ENCODE measurements at places on chromosomes 1 and 21.

- no peak for ATAC-seq
Observed at GRCh38 chr1:81420760-81421159, 380.0 kb upstream of the ADGRL2 start.

DNA sequence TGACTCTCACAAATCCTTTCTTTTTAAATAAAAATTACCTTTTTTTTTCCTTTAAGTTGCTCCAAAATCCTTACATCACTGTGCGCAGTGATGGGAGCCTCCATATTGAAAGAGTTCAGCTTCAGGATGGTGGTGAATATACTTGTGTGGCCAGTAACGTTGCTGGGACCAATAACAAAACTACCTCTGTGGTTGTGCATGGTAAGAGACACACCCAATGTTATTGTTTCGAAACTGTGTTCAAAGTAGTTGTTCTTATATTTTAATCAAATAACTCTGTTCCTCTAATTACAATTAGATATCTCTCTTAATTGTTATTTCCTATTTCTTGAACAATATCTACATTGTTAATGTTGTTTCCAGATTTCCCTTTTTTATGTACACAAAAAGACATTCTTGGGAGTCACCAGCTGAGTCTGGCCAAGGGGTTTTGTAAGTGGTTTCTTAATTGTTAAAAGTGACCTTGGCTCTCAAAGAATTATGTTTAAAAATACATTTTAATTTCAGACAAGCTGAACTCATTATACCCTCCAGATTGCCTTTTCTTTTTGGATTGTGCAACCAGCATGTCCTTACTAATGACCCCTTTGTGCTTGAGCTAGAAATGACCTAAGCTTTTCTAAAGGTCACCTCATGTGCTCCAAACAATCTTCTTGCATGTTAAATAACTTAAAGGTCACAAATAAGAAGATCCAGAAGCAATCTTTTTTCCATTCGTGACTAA lies 250.1 kb downstream of the HMCN1 start:
- no peak for ATAC-seq

DNA sequence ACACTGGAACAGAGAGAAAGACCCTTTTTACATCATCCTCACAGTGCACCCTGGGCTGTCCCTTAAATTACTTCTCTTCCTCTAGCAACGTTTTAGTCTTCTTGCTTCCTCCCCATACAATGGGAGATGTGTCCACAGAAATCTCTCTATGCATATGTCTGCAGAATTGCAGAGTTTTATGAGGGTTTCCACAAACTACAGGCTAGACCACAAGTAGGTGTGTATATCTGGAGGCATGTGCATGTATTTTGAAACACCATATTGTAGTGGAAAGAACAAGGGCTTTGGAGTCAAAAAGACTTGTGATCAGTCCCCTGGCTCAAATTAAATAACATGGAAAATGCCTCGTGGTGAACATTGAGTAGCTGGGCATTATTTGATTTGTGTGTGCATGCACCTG lies 121.3 kb upstream of the IPO9 start:
- ATAC-seq: no peak

DNA sequence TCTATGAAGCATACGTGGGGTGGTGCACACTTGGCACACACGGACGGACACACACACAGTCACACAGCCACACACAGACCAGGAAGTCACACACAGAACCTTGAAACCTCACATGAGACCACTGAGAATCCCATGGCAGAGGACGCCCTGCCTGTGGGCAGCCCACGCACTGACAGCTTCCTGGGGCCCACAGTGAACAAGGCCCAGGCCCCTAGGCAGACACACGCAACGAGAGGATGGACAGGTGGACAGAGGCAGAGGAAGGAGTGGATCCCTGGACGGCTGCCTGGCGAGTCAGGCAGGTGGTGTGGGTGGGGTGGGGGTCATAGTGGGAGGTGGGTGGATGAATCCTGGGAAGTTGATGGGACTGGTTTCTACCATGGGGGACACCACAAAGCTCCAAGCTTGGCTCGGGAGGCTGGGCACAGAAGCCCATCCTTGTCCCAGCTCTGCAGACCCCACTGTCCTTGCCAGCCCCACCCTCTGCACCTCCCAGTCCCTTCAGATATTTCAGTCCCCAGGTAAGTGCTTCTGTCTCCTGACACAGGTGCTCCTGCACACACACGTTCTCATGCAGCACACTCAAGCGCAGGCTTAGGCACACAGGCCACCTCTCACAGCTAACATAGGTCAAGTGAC lies 49.1 kb downstream of the WNT9A start:
- no peak for ATAC-seq

DNA sequence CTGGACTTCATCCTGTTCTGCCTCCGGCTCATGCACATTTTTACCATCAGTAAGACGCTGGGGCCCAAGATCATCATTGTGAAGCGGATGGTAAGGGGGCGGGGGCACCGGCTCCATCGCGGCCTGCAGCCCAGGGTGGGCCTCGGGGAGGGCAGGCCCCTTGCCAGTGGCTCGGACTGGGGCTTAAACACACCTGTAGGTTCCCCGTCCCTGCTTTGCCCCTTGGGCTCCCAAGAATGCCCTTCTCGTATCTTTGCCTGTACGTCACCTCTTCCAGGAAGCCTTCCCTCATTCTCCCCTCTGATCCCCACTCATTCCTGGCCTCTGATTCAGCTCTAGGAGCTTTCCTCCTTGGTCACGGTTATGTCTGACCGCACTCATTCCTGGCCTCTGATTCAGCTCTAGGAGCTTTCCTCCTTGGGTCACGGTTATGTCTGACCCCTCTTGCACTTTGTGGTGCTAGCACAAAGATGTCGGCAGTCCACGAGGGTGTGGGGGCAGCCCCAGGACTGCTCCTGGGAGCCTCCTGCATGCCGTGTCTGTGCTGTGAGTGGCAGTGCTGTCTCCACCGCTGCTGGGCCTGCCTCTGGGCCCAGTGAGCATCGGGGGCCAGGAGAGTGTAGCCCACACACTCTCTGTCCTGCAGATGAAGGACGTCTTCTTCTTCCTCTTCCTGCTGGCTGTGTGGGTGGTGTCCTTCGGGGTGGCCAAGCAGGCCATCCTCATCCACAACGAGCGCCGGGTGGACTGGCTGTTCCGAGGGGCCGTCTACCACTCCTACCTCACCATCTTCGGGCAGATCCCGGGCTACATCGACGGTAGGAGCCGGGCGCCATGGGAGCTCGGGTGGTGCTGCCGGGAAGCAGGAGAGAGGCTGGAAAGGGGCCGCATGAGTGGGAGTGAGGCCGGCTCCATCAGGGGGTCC lies 49.1 kb upstream of the LRRC3 start:
- ATAC-seq: no peak

- ATAC-seq: peak; percentile 92
Observed at GRCh38 chr1:171420810-171421209, 64.5 kb upstream of the PRRC2C start.

DNA sequence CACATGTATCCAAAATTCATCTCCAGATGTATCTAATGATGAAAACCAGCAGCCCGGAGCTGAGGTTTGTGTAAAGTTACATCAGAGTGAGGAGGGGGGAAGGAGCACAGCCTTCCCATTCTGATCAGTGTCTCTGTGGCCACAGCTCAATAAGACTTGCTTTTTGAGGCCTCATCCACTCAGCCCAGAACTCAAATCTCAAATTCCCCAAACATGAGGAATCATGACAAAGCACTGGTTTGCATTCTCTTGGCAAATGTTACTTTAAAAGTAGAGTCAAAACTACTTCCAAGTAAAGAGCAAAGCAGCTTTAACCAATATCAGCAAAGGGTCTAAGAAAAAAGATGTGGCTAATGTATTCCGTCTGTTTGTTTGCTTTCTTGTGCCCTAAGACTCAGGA lies 30.9 kb downstream of the CCN1 start:
- no peak for ATAC-seq

DNA sequence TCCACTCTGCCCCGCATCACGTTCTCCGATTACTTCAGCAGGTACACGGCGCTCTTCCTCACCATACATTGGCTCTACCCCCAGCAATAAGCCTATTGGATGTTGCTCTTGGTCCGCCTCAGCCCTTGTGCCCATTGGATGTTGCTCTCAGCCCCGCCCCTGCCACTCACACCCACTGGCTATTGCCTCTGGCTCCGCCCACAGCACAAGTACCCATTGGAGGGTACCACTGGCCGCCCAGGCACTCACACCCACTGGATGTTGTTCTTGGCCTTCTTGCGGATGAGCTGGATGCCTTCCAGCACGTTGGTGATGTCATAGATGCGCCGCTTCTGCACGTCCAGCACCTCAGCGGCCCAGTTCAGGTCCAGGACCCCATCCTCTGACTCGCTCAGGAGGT lies 9.4 kb downstream of the E2F2 start:
- no peak for ATAC-seq

DNA sequence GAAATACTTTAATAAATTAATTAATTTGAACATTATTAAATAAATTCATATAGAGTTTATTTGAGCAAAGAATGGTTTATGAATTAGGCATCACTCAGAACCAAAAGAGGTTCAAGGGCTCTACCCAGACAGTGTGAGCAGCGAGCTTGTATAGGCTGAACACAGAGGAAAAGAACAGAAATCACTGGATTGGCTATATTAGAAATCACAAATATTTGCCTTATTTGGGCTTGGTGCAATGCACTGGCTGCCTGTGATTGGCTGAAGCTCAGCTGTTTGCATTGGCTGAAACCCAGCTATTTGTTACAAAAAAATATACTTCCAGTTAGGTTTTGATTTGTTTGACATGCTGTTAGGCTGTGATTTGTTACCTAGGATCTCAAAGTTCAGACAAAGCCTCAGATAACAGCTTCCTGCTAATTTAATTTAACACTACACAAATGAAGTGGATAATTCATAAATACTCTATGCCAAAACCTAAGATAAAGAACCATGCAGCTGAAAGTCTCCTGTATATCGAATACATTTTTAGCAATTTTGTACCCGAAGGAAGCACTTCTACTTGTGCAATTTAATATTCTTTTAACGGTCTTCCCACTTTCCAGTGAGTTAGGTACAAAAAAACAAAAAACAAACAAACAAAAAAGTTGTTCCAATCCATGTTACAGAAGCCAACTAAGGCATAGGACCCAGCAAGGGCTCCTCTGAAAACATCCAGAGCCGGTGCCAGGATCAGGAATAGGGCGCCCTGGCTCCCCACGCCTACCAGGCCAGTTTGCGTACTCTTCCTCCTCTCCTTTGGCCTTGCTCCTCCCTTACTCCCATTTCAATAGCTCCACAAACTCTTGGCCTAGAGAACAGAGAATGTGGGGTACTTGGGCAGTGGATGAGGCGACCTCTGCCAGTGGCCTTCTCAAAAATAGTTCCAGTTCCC lies 179.1 kb downstream of the DUSP10 start:
- no peak for ATAC-seq

- peak; percentile 63 for ATAC-seq
Observed at GRCh38 chr1:248686815-248687214, 15.8 kb downstream of the OR14I1 start.

DNA sequence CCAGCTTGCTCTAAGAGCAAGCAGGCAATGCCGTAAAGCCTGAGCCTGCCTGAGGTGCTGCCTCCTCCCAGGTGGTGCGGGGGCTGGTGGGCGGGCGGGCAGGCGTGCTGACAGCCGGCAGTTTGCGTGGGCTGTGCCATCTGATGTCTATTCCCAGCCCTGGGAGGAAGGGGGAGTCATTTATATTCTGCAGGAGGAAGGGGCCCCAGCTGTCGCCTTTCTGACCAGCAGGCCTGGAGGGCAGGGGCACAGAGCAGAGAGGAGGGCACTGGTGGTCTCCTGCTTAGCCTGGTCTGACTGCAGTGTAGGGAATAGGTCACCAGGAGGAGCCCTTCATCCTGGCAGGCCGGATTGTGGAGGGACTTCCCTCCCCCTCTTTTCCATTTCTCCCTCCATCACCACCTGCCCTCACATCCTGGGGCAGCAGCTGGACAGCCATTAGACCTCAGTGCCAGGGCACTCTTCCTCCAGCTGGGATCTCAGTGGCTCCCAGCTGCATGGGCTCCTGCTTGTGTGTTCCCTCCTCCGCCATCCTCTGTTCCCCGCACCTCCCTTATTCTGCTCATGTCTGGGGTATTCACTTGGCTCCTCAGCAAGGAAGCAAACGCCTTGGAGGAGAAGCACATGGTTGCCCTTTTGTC lies 4.4 kb downstream of the CYB561D1 start:
- ATAC-seq: no peak

DNA sequence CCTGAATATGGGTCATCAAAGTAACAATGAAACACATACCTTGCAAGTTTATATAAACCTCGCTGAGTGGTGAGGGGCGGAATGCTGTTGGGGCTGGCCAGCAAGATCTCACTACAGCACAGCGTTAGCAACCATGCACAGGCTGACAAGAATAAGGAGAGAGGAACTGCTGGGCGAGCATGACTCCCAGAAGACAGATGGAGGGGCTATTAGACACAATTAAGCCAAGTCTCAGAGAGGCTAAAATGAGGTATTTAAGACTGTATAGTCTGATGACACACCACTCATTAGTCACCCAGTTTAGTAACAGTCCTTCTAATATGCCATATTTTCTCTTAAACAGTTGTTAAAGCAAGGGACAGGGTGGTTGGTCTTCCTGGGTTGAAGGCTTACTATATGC lies 340.2 kb upstream of the NR5A2 start:
- ATAC-seq: no peak

DNA sequence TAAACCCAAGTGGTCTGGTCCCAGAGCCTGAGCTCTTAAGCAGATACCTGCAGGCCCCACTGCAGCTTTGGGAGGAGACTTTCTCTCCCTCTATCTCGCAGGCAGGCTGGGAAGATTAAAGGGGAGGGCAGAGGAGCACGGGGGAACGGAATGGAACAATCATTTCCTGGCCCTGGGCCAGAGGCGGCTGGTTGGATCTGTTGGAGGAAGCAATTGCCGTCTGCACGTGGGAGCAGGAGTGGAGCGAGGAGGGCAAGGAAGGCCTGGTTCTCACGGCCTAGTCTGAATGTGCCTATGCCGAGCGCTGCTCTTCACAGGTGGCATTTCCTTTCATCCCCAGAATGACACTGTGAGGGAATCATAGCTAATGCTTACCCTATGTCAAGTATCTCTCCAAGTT lies 23.7 kb downstream of the NKAIN1 start:
- ATAC-seq: no peak

GRCh38 chr1:33092438-33092837 lies 11.5 kb downstream of the AZIN2 start:
- ATAC-seq: no peak

- ATAC-seq: no peak
Observed at GRCh38 chr1:84701376-84701775, 11.1 kb upstream of the SSX2IP start.

DNA sequence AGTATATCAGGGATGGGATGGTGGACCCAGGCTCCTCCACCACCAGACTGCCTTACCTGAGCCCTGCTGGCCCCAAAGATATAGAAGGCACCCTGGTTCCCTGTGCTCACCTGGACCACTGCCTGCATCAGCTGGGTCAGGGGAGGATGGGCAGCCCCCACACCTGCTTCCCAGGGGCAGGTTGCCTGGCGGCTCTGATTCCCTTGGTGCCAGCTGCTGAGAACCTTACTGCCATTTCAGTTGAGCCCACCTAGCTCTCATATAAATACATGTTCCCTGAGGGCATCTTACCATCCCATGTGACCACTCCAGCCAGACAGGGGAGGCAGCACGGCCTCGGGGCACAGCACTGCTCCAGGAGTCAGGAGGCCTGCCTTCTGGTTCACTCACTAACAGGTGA lies 24.4 kb downstream of the PSEN2 start:
- no peak for ATAC-seq

- no peak for ATAC-seq
Observed at GRCh38 chr1:41545996-41546832, 61.7 kb upstream of the EDN2 start.

- peak; percentile 69 for ATAC-seq
Observed at GRCh38 chr1:206579747-206580437, 32.4 kb downstream of the EIF2D start.
